ACHN (cell line): ENCODE measurements at places on chromosomes 6 and 20.

- no peak for DNase-seq
These were observed 8.9 kb downstream of the SLC16A10 start for GRCh38 chr6:111096246-111096645.

- DNase-seq: no peak
These were observed 1.3 kb downstream of the ARFGEF3 start for GRCh38 chr6:138162955-138163575.

DNA sequence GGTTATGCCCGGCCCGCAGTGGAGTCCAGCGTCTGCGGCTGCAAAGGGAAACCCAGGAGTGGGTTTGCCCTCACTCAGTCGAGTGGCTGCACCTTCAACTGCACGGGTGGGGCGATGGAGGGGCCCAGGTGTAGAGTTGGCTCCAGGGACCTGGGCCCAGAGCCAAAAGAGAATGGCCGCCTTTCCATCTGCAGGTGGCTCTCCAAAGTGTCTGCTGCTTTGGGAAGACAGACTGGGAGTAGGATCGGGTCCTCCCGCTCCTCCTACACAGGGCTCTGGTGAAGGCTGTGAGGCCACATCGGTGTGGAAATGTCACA lies 80.1 kb downstream of the PTPN1 start:
- no peak for DNase-seq

GRCh38 chr20:44537993-44538392 lies 16.1 kb upstream of the SERINC3 start:
- DNase-seq: no peak
